ENCODE measurements at places on chromosomes 13 and 19. TPM values are rescaled to one million over a fixed set of nuclear protein-coding genes. Genes with fewer than 3 reads are reported as not detected.

The MCF2L gene
- 1.6 TPM for total RNA-seq

GRCh38 chr13:24083722-24084421 is 76.6 kb upstream of the SPATA13 start:
- H3K4me3 ChIP-seq = no peak overlapping the region
- DNase-seq = no peak
- H3K27ac ChIP-seq = no peak overlapping the region
- no peaks in the 10 kb centered on the region for H3K36me3 ChIP-seq
- no peaks in the 10 kb centered on the region for H3K4me1 ChIP-seq
- H3K27me3 ChIP-seq = peaks cover 29% of the 10 kb centered on the region

GRCh38 chr19:18932216-18932841 is 8.7 kb downstream of the HOMER3 start:
- H3K36me3 ChIP-seq = peaks cover under 1% of the 10 kb centered on the region
- peaks cover 13% of the 10 kb centered on the region for H3K27me3 ChIP-seq
- DNase-seq = peak; percentile 82

The GSX1 gene
- not detected for total RNA-seq

- H3K27ac ChIP-seq = no peak overlapping the region
- no peaks in the 10 kb centered on the region for H3K27me3 ChIP-seq
Measured at GRCh38 chr13:42333613-42334328, 61.8 kb downstream of the AKAP11 start.

- no peaks in the 10 kb centered on the region for H3K4me1 ChIP-seq
- H3K27ac ChIP-seq = no peak overlapping the region
- no peaks in the 10 kb centered on the region for H3K27me3 ChIP-seq
- DNase-seq = no peak
- no peak overlapping the region for H3K4me3 ChIP-seq
Measured at GRCh38 chr19:22545751-22546150, 88.4 kb upstream of the ZNF492 start.

The SHC2 gene
- total RNA-seq = not detected

DNA sequence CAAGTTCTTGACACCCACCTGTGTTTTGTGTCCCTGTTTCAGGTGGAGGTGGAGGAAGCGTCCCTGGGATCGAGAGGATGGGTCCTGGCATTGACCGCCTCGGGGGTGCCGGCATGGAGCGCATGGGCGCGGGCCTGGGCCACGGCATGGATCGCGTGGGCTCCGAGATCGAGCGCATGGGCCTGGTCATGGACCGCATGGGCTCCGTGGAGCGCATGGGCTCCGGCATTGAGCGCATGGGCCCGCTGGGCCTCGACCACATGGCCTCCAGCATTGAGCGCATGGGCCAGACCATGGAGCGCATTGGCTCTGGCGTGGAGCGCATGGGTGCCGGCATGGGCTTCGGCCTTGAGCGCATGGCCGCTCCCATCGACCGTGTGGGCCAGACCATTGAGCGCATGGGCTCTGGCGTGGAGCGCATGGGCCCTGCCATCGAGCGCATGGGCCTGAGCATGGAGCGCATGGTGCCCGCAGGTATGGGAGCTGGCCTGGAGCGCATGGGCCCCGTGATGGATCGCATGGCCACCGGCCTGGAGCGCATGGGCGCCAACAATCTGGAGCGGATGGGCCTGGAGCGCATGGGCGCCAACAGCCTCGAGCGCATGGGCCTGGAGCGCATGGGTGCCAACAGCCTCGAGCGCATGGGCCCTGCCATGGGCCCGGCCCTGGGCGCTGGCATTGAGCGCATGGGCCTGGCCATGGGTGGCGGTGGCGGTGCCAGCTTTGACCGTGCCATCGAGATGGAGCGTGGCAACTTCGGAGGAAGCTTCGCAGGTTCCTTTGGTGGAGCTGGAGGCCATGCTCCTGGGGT is 16.7 kb downstream of the PRAM1 start:
- DNase-seq = no peak
- H3K27me3 ChIP-seq = no peaks in the 10 kb centered on the region
- peaks cover 48% of the 10 kb centered on the region for H3K4me1 ChIP-seq
- H3K4me3 ChIP-seq = no peak overlapping the region
- peaks cover 56% of the 10 kb centered on the region for H3K36me3 ChIP-seq

Data from activated CD8-positive, alpha-beta memory T cell treated with anti-CD3 and anti-CD28 coated beads, Interleukin-2, amount 10 ng/mL, durations not matched to agents 7 days and 5 days (primary cell).